HS-5 (cell line): ENCODE measurements at places on chromosomes 12 and 14.

GRCh38 chr14:63308723-63309317 is 9.9 kb downstream of the GPHB5 start:
- no peak for DNase-seq

DNA sequence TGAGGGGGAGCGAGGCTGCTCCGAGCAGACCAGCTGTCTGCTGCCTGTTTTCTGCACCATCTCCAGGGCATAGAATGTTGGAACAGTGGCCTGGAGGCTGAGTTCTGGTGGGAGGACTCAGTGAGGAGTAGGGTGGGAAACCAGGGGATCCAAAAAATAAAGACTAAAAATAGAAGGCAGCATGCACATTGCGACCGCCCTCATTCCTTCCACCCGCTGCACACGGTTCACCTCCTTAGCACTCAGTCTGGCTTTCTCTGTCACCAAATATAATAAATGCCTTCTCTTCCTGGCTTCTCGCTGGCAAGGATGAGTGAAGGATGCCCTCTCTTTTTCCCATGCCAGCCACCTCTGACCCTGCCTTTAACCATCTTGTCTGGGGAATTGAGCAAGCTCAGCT is 146.2 kb downstream of the AACS start:
- DNase-seq: no peak

DNA sequence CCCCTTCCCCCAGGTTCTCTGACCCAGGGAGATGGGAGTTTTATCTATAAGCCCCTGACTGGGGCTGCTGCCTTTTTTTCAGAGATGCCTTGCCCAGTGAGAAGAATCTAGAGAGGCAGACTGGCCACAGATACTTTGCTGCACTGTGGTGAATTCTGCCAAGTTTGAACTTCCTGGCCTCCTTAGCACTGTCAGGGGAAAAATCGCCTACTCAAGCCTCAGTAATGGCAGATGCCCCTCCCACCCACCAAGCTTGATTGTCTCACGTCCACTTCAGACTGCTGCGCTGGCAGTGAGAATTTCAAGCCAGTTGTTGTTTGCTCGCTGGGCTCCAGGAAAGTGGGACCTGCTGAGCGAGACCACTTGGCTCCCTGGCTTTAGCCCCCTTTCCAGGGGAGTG is 31.7 kb downstream of the KLRK1 start:
- no peak for DNase-seq

GRCh38 chr12:75378354-75378753 is 12.5 kb upstream of the GLIPR1L2 start:
- DNase-seq: no peak

DNA sequence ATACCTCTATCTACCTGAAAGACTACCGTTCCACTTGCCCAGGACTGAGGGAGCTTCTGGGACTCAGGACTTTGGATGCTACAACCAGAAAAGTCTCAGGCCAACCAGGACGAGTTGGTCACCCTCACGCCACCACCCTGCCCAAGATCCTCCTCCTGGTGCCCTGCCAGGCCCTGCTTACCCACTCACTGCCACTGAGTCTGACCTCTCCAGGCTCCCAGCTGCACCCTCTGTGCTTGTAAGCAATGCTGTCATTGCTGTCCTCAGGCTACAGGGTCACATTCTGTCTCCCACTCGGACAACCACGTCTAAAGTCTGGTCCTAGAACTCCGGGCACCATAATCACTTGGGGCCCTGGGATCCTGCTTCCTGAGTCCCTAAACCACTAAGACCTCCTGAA is 9.2 kb downstream of the TTC7B start:
- DNase-seq: no peak

DNA sequence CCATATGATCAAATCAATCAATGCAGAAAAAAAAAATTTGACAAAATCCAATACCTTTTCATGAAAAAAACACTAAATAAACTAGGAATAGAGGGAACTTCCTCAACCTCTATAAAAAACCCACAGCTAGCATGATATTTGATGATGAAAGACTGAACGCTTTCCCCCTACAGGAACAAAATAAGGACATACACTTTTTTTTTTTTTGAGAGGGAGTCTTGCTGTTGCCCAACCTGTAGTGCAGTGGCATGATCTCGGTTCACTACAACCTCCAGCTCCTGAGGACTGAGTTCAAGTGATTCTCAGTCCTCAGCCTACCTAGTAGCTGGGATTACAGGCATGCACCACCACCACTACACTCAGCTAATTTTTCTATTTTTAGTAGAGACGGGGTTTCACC is 17.9 kb upstream of the CAMKK2 start:
- no peak for DNase-seq

- DNase-seq: no peak
Observed at GRCh38 chr12:13148485-13148847, 45.0 kb upstream of the GSG1 start.

- DNase-seq: no peak
Observed at GRCh38 chr12:99147130-99147529, 500.4 kb upstream of the GARIN6 start.

GRCh38 chr14:55116246-55117030 is 12.6 kb upstream of the LGALS3 start:
- DNase-seq: no peak

DNA sequence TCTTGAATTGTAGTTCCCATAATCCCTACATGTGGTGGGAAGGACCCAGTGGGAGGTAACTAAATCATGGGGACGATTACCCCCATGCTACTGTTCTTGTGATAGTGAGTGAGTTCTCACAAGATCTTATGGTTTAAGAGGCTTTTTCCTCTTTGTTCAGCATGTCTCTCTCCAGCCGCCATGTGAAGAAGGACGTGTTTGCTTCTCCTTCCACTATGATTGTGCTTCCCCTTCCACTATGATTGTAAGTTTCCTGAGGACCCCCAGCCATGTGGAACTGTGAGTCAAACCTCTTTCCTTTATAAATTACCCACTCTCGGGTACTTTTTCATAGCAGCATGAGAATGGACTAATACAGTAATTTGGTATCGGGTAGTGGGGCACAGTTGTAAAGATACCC is 97.3 kb downstream of the PPP1R12A start:
- no peak for DNase-seq

GRCh38 chr12:61023231-61023630 is 1237.0 kb upstream of the USP15 start:
- no peak for DNase-seq

- DNase-seq: peak; percentile 83
Observed at GRCh38 chr14:68476212-68477109, 316.4 kb downstream of the ZFP36L1 start.

DNA sequence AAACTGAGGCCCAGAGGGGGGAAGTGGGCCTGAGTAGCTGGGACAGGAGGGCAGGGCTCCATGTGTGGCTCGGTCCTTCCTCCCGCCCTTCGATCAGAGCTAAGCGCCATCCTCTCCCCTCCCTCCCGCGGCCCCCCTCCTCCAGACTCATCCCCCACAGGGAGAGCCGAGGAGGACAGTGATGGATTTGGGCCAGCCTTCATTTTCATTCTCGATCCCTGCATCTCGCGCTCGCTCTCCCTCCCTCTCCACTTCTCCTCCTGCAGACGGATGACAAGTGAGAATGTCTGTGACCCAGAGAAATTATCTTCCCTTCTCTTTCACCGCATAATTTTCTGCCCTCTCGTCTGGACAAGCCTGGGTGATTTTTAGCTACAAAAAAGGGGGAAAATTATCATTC is 183.3 kb downstream of the RBM19 start:
- no peak for DNase-seq

GRCh38 chr14:23389396-23389795 is 12.6 kb downstream of the CMTM5 start:
- DNase-seq: no peak

GRCh38 chr14:20692116-20692751 is 3.7 kb downstream of the ANG start:
- no peak for DNase-seq

GRCh38 chr12:108609537-108610335 is 11.9 kb upstream of the TMEM119 start:
- DNase-seq: no peak

DNA sequence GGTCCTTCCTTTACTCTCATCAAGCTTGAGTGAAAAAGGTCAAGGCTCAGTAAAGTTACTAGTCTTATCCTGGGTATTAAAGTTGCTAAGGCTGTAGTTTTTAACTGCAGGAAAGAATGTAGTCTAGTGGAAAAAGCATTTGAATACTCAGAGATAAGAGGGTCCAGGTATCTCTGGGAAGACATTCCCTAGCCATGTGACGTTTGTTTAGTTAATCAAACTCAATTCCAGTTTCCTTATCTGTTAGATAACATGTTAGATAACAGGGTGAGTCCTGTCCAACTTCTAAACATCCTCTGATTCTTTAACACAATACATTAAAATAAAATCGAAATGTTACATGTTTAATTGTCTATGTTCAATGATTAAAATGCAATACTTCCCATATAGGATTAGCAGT is 720.7 kb upstream of the LMO3 start:
- no peak for DNase-seq

DNA sequence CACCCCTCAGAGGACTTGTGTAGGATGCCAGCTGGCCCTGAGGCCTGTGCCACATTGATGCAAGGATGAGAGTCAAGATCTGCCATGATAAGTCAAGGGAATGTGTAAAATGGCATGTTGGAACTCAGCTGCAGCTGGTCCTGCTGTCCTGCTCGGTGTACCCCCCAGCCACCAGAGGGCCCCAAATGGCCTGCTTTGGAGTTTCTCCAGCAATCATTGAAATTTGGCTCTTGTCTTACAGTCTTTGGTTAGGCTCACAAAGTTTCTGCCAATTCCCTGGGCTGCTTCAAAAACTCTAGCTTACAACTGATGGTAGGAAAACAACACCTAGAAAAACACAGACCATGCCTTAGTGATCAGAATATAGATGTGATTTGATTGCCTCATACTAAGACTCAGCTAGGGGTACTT is 76.8 kb downstream of the HSD17B6 start:
- DNase-seq: peak; percentile 14

DNA sequence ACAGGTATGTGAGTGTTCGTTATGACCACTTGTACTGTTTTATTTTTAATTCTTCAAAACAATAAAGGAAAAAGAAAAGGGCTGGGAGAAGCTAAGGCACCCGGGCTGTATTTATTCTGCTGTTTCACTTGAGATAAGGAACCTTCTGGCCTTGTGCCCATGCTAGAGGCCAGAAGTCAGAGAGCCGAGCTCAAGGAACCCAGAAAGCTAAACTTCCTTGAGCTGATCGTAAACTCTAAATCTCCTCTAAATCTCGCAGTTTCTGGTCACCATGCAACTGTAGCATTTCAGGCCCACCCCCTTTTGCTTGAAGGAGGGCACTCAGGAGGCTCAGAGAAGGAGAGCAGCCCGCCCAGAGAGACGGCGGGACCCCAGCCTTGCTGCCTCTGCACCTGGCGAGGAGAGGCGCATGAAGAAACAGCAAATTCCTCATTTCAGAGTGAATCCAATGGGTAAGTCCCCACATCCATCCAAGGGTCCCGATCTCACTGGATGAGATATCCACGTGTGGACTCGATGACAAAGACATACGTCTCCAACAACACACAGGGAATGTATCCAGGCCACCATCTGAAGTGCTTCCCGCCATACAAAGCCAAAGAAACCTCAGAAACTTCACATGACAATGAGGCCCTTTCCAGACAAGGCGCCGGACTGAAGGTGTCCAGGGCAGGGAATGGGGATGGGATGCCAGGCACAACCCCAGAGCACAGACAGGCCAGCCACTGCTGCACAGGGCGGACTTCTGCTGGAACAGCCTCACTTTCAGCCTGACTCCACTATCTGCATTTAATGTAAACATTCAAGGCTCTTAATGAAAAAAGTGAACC is 14.6 kb downstream of the CCDC88C start:
- DNase-seq: no peak

DNA sequence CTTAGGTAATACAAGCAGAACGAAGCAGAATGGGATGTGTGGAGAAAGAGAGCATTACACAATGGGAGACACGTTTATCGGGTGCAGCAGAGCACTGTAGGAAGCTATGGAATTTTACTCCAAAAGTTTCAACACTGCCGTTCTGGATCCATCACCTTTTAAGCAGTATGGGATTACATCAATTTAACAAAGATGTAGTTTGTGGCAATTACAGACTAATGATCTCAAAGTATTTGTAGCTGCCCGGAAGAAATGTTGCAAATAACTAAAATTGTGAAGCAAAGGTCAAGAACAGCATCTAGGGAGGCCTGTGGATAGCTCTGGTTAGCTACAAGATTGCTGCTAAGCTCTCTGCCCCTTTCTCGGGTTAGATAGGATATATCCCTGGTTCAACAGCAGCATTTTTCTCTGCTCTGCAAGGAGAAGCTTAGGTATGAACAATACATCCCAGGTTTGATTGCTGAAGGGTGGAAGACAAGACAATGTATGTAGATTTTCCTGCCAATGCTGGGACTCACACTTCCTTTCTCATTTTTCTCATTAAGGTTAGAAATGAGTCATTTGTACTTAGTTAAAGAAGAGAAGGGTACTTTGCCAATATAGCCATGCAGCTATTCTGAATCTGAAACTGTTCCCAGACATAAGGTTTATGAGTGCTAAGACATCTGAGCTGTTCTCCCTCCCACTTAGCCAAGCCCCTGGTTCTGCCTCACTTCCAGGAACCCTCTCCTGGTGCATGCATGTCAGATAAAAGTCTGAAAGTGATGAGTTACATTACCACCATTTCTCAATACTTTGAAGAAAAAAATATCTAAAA is 75.0 kb upstream of the HIF1A start:
- DNase-seq: peak; percentile 64

DNA sequence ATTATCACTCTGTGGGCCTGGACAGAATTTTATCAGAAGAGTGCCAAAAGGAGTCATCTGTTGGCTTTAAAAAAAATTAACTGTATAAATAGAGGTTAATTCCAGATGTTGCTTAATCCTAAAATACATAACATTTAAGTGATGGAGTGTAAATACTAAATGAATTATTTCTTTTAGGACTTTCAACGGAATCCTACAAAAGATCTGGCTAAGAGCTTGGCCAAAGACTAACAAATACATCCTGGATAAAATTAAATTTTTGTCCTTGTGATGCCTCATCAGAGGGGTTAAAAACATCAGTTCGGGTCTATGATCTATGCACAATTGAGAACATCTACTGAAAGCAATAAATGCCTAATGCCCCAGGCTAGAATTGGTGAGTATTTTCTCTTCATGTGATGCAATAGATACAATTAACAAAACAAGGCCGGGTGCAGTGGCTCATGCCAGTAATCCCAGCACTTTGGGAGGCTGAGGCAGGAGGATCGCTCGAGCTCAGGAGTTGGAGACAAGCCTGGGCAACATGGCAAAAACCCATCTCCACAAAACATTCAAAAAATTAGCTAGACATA is 49.8 kb upstream of the RAP1B start:
- DNase-seq: no peak

DNA sequence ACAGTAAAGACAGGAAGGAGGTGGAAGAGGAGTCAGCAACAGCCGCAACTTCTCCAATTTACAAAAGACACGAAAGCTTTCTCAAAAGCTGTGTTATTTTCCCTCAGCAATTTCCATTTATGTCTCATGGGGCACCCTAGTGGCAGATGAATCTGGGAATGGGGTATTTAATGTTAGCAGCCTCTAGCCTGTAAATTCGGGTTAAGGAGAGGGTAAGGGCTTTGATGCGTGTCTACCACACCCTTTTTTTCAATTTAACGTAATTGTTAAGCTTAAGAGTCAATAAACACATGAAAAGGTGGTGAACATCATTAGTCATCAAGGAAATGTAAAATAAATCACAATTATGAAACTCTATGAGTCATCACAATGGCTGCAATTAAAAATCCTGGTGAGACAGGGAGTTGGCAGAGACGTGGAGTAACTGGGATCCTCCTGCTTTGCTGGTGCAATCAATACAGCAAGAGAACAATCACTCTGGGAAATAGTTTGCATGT is 986.4 kb downstream of the AACS start:
- DNase-seq: peak; percentile 99
